Ovary (tissue), 10 donors: ENCODE measurements at places on chromosomes 5 and 9. TPM values are rescaled to one million over a fixed set of nuclear protein-coding genes. Genes with fewer than 3 reads are reported as not detected.

GRCh38 chr9:69250681-69251080 is 74.3 kb upstream of the ENTREP1 start:
- H3K36me3 ChIP-seq, result no peaks in the 10 kb centered on the region
- no peaks in the 10 kb centered on the region for H3K27me3 ChIP-seq
- H3K4me1 ChIP-seq, result no peaks in the 10 kb centered on the region
- no peak for DNase-seq
- no peak overlapping the region for H3K4me3 ChIP-seq

DNA sequence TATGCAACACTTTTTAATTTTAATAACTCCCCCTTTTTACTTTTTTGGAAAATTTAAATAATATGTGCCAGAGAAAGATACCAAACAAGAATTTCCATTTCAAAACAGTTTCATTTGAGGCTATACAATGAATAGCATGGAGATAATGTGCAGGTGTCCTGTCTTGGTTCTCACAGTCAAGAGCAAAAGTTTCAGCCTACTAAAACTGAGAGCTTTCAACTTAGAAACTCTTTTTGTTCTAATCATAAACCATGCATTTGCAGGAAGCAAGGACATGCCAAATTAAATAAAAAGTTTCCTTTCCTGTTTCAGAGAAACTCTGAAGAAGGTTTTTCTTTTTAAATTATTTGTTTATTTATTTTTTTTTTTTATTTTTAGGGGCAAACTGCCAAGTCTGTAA is 1165.6 kb upstream of the SEMA6A start:
- no peaks in the 10 kb centered on the region for H3K4me1 ChIP-seq
- H3K36me3 ChIP-seq, result no peaks in the 10 kb centered on the region
- no peak overlapping the region for H3K4me3 ChIP-seq
- H3K27ac ChIP-seq, result no peak overlapping the region
- DNase-seq, result no peak
- H3K27me3 ChIP-seq, result no peaks in the 10 kb centered on the region

GRCh38 chr9:83060556-83060955 is 2.4 kb downstream of the RASEF start:
- H3K27me3 ChIP-seq, result no peaks in the 10 kb centered on the region
- H3K4me1 ChIP-seq, result no peaks in the 10 kb centered on the region
- H3K27ac ChIP-seq, result no peak overlapping the region
- H3K36me3 ChIP-seq, result no peaks in the 10 kb centered on the region
- DNase-seq, result no peak
- no peak overlapping the region for H3K4me3 ChIP-seq

- H3K36me3 ChIP-seq, result no peaks in the 10 kb centered on the region
- no peak overlapping the region for H3K4me3 ChIP-seq
- no peak for DNase-seq
- H3K27ac ChIP-seq, result no peak overlapping the region
Measured at GRCh38 chr9:13412331-13412730, 132.8 kb upstream of the MPDZ start.

ACTBL2 gene
- 0.23 TPM for total RNA-seq

- no peak overlapping the region for H3K4me3 ChIP-seq
- DNase-seq, result no peak
- H3K36me3 ChIP-seq, result no peaks in the 10 kb centered on the region
- H3K27me3 ChIP-seq, result no peaks in the 10 kb centered on the region
Measured at GRCh38 chr5:170293273-170293672, 4.3 kb downstream of the LCP2 start.

GRCh38 chr9:37988602-37989001 is 80.4 kb downstream of the SHB start:
- H3K27ac ChIP-seq, result no peak overlapping the region
- H3K4me3 ChIP-seq, result no peak overlapping the region
- no peaks in the 10 kb centered on the region for H3K4me1 ChIP-seq
- DNase-seq, result no peak
- no peaks in the 10 kb centered on the region for H3K36me3 ChIP-seq

DNA sequence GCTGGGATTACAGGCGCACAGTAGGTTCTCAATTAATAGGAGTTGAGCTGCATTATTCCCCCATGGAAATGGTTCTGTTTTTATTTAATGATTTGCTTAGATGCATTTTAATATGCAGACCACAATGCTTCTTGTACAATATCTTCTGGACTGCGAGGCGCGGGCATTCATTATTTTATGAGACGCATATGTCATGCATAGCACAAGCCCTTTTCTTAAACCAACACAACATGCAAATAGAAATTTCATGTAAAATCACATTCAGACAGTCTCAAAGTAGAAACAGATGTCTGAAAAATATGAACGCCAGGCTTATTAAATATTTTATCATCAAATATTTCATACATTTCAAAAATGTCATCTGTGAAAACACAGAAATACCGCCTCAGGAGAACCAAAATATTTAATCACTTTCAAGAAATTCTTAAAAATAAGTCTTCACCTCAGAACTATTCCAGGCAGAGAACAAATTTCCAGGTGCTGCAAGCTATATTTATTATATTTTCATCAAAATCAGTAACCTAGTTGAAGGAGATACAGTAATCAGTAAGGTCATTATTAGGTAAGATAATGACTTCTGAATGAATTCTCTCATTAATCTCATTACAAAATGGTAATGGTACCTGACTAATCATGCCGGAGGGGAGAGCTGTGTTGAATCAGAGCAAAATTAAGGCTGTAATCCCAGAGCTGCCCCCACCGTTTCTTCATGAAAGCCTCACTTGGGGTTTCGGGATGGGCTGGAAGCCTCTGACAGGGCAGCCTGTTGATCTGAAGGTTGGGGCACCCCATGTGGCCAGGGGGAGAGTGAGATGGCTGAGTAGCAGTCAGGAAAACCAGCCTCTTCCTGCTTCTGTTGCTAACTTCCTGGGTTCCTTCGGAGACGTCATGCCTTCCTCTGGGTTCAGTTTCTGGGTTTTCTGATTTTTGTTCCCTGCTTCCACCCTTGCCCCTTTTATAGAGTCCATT is 133.9 kb upstream of the ZNF618 start:
- DNase-seq, result no peak
- H3K27ac ChIP-seq, result no peak overlapping the region
- H3K4me1 ChIP-seq, result no peaks in the 10 kb centered on the region
- H3K4me3 ChIP-seq, result no peak overlapping the region
- no peaks in the 10 kb centered on the region for H3K27me3 ChIP-seq

- H3K27ac ChIP-seq, result no peak overlapping the region
- DNase-seq, result no peak
- no peaks in the 10 kb centered on the region for H3K27me3 ChIP-seq
- no peaks in the 10 kb centered on the region for H3K4me1 ChIP-seq
Measured at GRCh38 chr5:51201024-51201423, 182.2 kb upstream of the ISL1 start.

- H3K27me3 ChIP-seq, result no peaks in the 10 kb centered on the region
- H3K4me3 ChIP-seq, result no peak overlapping the region
- H3K27ac ChIP-seq, result no peak overlapping the region
- H3K36me3 ChIP-seq, result no peaks in the 10 kb centered on the region
- no peak for DNase-seq
- no peaks in the 10 kb centered on the region for H3K4me1 ChIP-seq
Measured at GRCh38 chr5:75243100-75243499, 6.4 kb upstream of the ANKRD31 start.

DNA sequence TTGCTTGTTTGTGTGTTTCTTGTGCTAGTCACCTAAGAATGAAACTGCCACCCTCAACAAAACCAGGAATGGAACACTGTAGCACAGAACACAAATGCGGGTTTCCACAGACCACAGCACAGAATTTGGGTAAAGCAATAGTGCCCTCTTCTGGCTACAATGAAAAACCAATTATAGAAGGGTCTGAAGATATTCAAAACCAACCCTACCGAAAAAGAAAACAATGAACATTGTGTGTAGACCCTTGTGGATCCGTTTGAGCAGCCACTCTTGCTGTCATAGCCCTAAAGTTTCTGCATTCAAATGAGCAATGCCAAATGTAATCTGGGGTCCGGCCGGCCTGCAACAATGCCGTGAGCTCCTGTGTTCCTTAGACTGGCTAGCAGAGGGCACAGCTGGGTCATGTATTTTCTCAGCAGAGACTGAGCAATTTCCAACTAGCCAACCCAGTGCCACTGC is 8.3 kb upstream of the ENC1 start:
- no peak for DNase-seq
- H3K27ac ChIP-seq, result no peak overlapping the region
- H3K4me1 ChIP-seq, result no peaks in the 10 kb centered on the region

MARCHF3 gene
- 5.6 TPM for total RNA-seq

SH3RF2 gene
- 2.2 TPM for total RNA-seq

WWC1 gene
- total RNA-seq, result 6.0 TPM

GRCh38 chr9:75239176-75239575 is 150.9 kb downstream of the OSTF1 start:
- H3K27me3 ChIP-seq, result no peaks in the 10 kb centered on the region
- H3K4me3 ChIP-seq, result no peak overlapping the region
- no peak for DNase-seq
- H3K4me1 ChIP-seq, result no peaks in the 10 kb centered on the region
- H3K36me3 ChIP-seq, result no peaks in the 10 kb centered on the region

DNA sequence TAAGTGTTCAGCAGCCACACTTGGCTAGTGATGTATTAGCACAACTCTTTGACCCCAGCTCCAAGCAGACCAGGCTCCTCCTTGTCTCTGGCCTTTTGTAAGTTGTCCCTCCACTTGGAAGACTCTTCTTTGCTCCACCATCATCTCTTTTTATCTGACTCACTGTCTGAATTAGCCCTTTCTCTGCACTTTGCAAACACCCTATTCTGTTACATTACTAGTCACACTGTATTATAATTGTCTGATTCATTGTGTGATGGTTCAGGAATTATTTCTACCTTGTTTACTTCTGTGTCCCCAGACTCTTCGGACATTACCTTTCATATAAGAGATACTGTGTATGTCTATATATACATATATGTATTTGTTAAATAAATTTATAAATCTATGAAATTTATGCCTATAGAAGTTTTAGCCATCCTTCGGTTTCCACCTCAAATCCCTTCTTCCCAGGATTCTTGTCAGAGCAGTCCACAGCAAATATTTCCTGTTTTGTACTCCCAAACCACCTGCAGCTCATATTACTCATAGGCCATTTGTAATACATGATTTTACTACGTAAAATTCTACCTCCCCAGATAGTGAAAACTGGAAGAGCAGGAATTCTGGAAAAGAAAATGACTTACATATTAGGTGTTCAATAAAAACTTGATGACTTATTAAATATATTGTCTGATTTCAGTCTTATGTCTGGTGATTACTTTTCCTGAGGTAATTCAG is 69.0 kb downstream of the MTAP start:
- no peak overlapping the region for H3K27ac ChIP-seq
- no peaks in the 10 kb centered on the region for H3K36me3 ChIP-seq
- no peak overlapping the region for H3K4me3 ChIP-seq
- no peaks in the 10 kb centered on the region for H3K4me1 ChIP-seq

- no peaks in the 10 kb centered on the region for H3K27me3 ChIP-seq
- no peak for DNase-seq
- H3K27ac ChIP-seq, result no peak overlapping the region
Measured at GRCh38 chr5:157479166-157479565, 19.2 kb downstream of the NIPAL4 start.

AQP3 gene
- 9.9 TPM for total RNA-seq

DNA sequence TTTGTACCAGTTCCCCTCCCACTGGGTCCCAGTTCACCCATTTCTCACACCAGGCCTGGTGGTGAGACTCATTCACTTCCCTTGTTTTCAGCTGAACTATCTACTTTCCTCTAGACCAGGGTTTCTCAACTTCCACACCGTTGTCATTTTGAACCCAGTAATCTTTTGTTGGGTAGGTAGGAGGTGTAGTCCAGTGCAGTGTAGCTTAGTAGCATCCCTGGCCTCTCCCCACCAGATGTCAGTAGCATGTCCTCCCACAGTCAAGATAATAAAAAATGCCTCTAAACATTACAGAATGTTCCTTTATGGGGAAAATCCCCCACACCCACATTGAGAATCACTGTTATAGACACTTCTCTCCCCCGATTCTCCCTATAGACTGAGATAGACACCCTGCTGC is 299.1 kb downstream of the EPB41L4A start:
- no peak overlapping the region for H3K4me3 ChIP-seq
- no peak overlapping the region for H3K27ac ChIP-seq
- H3K27me3 ChIP-seq, result no peaks in the 10 kb centered on the region
- no peaks in the 10 kb centered on the region for H3K4me1 ChIP-seq
- no peak for DNase-seq
- no peaks in the 10 kb centered on the region for H3K36me3 ChIP-seq

OLFM1 gene
- total RNA-seq, result 19.9 TPM

AGXT2 gene
- not detected for total RNA-seq

OBP2B gene
- total RNA-seq, result 0.33 TPM

DNA sequence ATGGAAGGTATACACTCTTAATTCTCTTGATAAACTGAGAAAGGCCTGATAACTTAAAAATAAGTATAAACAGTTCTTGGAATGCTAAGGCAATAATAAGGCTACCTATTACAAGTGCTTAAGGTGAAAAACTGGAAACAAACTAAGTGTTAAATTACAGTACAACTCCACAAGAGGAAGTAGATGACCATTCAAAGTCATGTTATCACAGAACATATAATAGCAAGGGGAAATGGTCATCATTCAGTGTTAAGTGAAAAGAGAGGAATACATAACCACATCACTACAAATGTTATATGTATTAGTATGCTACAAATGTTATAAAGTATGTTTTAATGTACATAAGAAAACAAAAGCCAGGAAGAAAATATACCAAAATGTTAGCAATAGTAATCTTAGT is 135.9 kb downstream of the CCDC192 start:
- DNase-seq, result no peak
- no peaks in the 10 kb centered on the region for H3K36me3 ChIP-seq
- peaks cover 2% of the 10 kb centered on the region for H3K4me1 ChIP-seq
- H3K27ac ChIP-seq, result no peak overlapping the region

- no peaks in the 10 kb centered on the region for H3K36me3 ChIP-seq
- H3K4me1 ChIP-seq, result peaks cover 19% of the 10 kb centered on the region
- no peak overlapping the region for H3K27ac ChIP-seq
Measured at GRCh38 chr9:4084435-4084818, 215.4 kb downstream of the GLIS3 start.

- no peaks in the 10 kb centered on the region for H3K36me3 ChIP-seq
- H3K4me3 ChIP-seq, result no peak overlapping the region
- H3K4me1 ChIP-seq, result peaks cover 8% of the 10 kb centered on the region
- no peak for DNase-seq
Measured at GRCh38 chr5:170330568-170331054, 33.0 kb upstream of the LCP2 start.

DNA sequence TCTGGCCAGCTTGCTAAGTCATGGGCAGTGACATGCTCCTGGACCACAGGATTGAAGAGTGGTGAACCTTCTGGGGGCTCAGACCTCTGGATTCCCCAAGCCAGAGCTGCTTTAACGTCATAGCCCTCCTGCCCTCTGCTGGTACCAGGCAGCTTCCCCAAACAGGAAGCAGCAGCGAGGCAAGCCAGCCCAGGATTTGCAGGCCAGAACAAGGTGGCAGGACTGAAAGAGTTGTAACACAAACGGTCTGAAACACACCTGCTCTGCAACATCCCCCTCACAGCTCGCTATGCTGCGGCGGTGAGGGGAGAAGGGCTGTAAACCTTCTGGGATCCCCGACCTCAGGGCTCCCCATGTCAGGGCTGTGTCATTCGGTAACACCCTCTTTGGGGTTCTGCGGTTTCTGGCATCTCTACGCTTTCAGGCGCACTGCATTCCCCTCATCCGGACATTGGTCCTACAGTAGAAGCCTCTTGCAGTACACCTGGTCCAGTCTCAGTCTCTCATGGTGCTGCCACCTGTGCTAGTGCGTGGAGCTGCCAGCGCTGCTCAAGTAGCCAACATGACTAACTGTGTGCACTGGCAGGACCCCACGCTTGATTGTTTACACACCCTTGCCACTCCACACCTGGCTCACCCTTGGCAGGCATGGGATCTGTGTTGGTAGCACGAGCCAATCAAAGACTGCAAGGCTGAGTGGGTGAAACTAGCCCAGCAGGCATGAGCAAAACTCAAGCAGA is 893.3 kb downstream of the PTPRD start:
- no peaks in the 10 kb centered on the region for H3K27me3 ChIP-seq
- no peak overlapping the region for H3K4me3 ChIP-seq
- no peak for DNase-seq
- H3K4me1 ChIP-seq, result no peaks in the 10 kb centered on the region
